CD4-positive, alpha-beta T cell treated with Interleukin-6 at 100 ng/mL for 8 hours (primary cell): ENCODE measurements at places on chromosomes 11 and 22.

GRCh38 chr11:115251126-115251525 is 253.1 kb downstream of the CADM1 start:
- no peak for DNase-seq

GRCh38 chr11:64348383-64349024 is 8.5 kb downstream of the CCDC88B start:
- no peak for DNase-seq

DNA sequence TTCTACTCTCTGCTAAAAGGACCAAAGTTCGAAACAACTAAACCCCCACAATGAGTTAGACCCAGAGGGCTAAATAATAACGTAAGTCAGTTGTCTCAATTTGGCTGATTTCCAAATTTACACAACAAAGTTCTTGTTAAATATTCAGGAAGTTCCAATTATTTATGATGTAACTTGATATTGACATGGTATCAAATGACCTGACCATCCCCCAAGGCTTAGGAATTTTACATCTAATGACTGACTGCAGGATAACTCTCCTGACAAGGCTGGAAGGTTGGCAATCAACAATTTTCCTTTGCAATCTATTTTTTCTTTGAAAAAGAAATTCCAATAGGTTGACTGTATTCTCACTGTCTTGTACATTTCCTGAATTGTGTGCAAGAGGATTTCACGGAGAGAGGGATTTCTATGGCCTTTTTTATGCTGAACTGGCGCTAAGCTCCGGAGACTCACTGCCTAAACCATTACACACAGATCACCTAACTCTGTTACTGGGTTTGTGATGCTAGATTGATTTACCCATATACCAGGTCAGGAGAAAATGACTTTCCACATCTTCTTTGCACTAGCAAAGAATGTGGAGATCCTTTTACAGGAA is 9.6 kb upstream of the CDON start:
- DNase-seq: no peak

- DNase-seq: peak; percentile 21
These were observed 13.9 kb upstream of the TP53AIP1 start for GRCh38 chr11:128956401-128957201.

- DNase-seq: peak; percentile 52
These were observed 2.2 kb downstream of the FXYD2 start for GRCh38 chr11:117822074-117823033.

DNA sequence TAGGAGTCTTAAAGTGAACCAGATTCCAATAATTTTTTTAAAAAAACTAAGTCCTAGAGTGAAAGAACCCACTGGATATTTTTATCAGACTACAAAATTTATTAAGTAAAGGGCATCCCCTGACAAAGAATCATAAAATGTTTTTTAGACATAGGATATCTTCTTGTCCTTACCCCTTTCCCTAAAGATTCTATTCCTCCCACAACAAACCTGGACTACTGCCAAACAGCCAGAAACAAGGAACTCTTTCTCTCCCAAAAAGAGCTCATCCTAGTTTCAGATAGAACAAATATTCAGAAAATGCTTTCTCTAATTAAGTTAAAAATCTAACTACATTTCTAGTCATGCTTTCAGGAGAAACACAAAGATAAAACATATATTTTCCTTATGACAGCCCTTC is 327.1 kb downstream of the FAM181B start:
- DNase-seq: no peak

DNA sequence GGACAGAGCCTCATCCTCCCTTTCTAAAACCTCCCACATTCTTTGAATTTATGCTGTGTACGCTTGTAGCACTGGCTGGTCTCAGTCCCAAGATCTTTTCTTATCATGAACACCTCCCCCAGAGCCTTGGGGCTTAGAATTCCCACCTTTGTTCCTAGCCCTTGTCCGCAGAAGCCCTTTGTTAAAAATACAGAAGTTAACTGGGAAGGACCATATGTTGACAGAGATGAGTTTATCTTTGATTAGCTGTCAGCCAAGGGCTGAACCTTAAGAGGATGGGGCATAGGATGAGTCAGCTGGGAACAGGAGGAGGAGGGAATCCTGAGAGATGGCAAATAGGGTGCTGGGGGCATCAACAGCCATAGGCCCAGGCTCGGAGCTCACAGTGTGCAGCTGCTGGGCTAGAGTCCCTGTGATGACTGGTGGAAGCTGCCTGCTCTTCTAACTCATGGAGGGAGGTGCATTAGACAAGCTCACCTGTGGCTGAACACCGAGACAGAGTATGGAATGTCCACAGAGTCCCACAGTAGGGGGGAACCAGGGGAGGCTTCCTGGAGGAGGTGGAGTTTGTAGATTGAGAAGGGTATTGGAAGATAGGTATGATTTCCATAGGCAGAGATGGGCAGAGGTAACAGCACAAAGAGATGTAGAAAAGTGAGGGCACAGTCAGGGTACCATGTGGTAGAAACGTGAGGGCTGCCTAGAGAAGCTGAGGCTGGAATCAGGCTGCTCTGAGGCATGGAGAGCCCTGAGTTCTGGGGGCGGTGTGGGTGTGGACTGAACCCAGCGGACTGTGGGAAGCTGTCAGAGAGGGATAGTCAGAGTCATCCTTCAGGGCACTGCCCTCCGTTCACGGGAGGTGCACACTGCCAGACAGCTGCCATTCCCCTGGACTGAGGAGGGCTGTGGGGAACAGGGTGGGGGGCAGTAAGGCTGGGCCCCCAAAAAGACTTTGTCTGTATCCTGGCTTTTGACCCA is 9.9 kb downstream of the MICAL2 start:
- DNase-seq: no peak

DNA sequence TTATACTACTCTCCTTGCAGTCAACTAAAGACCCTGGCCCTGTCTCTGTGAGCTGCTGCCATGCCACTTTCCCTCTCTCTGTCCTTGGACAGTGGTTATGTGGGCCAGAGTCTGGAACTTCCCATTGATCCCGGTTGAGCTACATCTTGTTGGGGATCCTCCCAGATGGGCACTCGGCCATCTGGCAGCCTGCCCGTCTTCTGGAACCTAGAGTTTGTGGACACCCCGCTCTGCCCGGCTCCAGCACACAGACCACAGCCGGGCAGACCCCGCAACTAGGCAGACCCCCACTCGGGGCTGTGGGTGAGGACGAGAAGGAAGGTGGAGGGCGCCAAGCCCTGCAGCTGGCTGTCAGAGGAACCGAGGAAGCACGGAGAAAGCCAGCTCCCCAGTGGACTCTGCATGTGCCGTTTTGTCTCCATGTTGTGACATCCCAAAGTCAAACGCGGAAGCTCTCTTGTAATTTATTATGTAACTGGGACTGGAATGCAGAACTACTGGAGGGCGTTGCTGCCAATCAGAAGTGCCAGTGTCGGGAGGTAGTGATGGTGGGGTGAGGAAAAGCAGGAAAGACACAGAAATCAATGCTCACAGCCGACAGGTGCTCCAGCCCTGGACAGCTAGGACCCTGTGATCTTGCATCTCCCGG is 207.7 kb downstream of the CEP164 start:
- no peak for DNase-seq

- no peak for DNase-seq
These were observed 983 bp downstream of the NARS2 start for GRCh38 chr11:78573681-78574080.

DNA sequence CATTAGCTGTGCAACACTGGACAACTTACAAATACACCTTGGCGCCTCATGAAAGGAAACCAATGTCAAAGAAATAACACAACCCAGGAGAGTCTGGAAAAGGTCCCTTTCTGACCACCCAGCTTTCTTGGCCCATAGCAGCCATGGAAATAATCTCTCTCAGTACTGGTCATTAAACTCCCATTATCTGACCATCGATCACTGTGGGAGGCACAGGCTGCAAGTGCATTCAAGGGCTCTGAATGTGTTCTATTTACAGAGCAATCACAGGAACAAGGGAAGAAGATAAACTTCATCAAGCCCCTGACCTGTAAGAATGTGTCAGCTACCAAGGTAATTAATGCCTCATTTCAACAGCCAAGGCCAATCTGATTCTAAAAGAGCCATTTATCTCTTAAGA is 40.1 kb downstream of the CTSC start:
- no peak for DNase-seq

- no peak for DNase-seq
These were observed 18.1 kb upstream of the KLHL35 start for GRCh38 chr11:75450826-75451821.

DNA sequence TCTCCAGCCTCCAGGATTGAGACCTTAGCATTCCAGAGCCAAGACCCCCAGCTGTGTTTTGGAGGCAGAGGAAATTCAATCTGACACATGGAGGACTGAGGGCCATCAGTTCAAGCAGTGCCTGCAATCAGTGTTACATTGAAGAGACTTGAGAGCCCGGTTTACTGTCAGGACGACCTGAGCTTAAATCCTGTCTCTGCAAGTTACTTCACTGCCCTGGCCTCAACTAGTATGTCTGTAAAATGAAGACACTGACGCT is 35.1 kb downstream of the TRIM29 start:
- no peak for DNase-seq

DNA sequence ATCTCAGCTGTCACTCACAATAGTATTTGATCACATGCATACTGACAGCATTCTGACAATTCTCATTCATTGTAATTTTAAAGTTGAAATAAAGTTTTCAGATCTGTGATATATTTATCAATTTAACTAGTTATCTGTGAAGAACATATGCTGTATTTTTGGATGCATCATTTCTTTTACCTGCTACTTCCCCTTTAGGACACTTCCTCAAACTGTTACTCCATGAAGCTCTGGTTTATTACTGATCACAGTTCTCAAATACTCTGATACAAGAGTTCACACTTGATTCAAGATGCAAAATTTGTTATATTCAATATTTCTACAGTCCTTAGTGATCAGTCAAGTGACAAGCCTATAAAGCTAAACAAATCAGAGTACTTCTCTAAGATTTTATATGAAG is 1655.2 kb downstream of the LRRC4C start:
- no peak for DNase-seq

DNA sequence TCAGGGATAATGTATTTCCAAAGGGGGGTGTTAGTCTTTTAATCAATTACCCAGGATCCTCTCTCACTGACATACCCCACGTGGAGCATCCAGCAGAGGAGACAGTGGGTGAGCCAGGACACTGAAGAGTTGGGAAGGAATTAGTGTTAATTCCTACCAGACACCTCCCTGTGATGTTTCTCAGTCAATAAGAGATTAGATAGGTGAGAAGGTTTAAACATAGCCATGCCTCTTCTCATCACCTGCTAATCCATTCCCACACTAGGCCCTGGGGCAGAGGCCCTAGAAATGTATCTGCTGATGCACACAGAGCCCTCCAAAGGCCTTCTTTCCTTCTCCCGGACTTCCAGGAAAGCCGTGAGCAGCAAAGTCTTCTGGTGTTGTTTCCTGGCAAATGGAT is 363.6 kb upstream of the LARGE1 start:
- DNase-seq: no peak

GRCh38 chr22:24532075-24532474 is 22.9 kb downstream of the GUCD1 start:
- DNase-seq: no peak

GRCh38 chr11:115885535-115886421 is 381.6 kb upstream of the CADM1 start:
- DNase-seq: no peak

GRCh38 chr22:46053563-46054090 is 76.7 kb upstream of the WNT7B start:
- peak; percentile 43 for DNase-seq

DNA sequence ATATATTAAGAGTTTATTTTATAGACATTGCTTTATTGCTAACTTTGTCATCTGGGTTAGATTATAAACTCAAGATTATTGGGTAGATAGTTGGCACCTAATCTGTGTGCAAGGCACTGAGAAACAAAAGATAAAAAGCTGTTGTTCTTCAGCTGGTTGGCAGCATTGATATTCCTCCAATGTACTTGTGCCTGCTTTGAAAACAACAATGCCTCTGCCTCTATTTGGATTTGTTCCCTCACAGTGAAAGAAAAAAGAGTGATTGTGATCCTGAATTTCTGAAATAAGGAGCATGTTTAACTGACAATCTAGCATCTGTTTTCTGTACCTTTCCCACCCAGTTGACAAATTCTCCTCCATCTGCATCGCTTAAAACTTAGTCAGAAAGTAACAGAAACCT is 98.3 kb downstream of the TYR start:
- no peak for DNase-seq

GRCh38 chr11:134532921-134533421 is 120.9 kb upstream of the B3GAT1 start:
- DNase-seq: no peak

DNA sequence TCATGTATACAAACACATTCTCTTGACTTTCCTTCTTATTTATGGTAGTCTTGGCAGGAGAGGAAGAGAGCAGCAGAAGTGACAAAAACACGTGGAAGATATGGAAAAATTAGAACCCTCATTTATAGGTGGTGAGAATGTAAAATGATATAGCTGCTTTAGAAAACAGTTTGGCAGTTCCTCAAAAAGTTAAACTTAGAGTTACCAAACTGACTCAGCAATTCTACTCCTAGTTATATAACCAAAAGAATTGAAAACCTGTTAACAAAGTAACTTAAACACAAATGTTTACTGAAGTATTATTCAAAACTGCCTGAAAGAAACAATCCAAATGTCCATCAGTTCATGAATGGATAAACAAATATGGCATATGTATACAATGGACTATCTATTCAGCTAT is 16.8 kb downstream of the NUCB2 start:
- DNase-seq: no peak

DNA sequence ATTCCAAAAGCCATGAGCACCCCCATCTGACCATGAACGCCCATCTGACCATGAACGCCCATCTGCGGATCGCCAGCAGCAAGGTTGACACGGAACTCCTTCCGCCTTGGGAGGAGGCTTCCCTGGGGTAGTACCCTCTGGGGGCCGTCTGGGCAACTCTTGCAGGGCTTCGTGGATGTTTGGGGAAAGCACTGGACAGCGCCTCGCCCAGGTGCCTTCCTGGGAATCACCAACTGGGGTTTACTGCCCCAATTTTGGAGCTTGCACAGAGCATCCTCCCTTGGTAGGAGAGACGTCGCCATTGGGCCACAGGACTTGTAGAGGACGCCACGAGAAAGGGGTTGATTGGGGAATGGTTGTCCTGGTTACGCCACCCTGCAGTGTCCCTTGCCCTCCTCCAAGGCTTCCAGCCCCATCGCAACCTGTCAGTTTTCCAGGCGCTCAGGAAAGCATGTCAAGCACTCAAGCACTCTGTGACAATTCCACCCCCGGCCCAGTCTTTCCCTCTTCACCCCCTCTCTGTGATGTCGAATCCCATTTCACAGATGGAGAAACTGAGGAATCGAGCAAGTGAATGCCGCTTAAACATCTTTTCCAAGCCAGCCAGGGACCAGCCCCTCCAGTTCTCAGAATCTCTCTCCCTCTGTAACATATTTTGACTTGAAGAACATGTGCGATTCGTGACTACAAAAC is 914 bp upstream of the PRDM11 start:
- DNase-seq: no peak
